Esophagus muscularis mucosa (tissue), 4 donors: ENCODE measurements at places on chromosomes 12 and 14. TPM values are rescaled to one million over a fixed set of nuclear protein-coding genes. Genes with fewer than 3 reads are reported as not detected.

DNA sequence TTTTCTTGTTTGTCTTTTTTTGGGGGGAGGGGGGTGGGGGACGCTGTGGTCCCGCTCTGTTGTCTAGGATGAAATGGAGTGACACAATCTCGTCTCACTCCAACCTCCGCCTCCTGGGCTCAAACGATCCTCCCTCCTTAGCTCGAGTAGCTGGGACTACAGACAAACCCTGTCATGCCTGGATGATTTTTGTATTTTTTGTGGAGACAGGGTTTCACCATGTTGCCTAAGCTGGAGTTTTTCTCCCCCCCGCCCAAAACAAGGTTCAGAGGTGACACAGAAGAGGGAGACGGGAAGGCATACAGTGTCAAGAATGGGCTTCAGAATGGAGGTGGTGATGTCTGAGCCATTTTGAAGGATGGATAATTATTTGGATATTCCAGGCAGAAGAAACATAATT lies 116.9 kb upstream of the ATF1 start:
- DNase-seq = no peak

The PLEKHG7 gene
- total RNA-seq = not detected

The CISTR gene
- not detected for total RNA-seq

GRCh38 chr14:66117600-66117999 lies 368.6 kb upstream of the CCDC196 start:
- no peak for DNase-seq

The GALNT16 gene
- total RNA-seq = 18.4 TPM

- no peak for DNase-seq
Observed at GRCh38 chr12:124190312-124191023, 104.4 kb upstream of the RFLNA start.

DNA sequence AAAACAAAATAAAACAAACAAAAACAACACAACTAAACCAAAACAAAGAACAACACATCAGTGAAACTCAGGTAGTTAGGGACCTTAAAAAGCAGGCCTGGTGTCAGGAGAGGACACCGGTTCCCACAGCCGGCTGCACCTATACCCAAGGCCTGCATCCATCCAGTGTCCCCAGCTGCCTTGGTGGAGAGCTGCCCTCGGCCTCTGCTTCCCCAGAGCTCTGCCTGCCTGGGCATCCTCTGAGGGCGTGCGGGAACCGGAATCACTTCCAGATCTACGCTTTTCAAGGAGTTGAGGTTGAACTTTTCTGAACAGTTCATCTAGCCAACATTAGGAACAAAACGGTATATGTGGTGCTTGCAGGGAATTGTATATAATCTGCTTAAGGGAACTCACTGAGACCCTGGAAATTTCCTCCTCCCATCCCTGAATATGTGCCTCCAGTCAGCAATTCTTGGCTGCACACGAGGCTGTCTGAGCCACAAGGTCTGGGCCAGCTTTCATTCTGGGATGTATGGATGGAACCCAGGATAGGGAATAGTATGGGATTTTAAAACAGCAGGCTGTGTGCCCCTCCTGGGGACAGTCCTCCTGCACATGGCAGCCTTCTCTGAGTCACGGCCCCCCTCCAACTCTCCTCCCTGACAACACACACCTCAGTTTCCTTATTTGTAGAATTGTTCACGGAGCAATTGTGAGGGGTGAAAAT lies 319.0 kb upstream of the RTL1 start:
- DNase-seq = peak; percentile 86

- no peak for DNase-seq
Observed at GRCh38 chr12:101302741-101303140, 22.8 kb downstream of the UTP20 start.

The MMP17 gene
- total RNA-seq = 5.3 TPM

- no peak for DNase-seq
Observed at GRCh38 chr14:73661872-73662271, 17.1 kb downstream of the DNAL1 start.

GRCh38 chr12:56437430-56438176 lies 11.6 kb downstream of the TIMELESS start:
- no peak for DNase-seq

GRCh38 chr12:14540801-14541462 lies 26.8 kb downstream of the PLBD1 start:
- no peak for DNase-seq

- DNase-seq = no peak
Observed at GRCh38 chr12:74292351-74293194, 245.1 kb upstream of the ATXN7L3B start.
